ENCODE measurements at places on chromosomes 7 and 10.

DNA sequence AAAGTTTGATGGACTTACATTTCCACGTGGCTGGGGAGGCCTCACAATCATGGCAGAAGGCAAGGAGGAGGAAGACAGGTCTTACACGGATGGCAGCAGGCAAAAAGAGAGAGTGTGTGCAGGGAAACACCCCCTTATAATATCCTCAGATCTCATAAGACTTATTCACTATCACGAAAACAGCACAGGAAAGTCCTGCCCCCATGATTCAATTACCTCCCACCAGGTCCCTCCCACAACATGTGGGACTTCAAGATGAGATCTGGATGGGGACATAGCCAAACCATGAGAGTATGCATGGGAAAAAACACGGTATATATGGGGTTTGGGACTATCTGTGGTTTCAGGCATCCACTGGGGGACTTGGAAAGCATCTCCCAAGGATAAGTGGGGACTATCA, 78.0 kb downstream of the PLXNA4 start:
- no peak for DNase-seq

GRCh38 chr7:39353615-39354376, 212.4 kb upstream of the YAE1 start:
- no peak for DNase-seq

- DNase-seq: no peak
Measured at GRCh38 chr7:50822110-50822509, 39.4 kb upstream of the GRB10 start.

DNA sequence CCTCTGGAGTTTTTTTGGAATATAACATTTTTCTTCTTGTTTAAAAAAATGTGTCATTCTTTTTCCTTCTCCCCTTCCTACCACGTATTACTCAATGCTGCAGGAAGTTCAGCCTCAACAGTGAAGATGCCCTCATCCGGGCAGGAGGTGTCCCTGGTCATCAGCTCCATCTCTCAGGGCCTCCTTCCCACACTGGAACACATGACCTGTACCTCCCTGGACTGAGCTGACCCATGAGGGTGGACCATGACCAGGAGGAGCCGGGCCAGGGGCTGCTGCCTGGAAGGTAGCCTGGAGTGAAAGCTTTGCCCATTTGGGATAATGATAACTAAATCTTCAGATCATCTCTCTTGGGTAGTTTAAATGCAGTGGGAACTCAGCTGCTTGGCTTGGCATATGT, 316.5 kb upstream of the ZMIZ1 start:
- DNase-seq: no peak

DNA sequence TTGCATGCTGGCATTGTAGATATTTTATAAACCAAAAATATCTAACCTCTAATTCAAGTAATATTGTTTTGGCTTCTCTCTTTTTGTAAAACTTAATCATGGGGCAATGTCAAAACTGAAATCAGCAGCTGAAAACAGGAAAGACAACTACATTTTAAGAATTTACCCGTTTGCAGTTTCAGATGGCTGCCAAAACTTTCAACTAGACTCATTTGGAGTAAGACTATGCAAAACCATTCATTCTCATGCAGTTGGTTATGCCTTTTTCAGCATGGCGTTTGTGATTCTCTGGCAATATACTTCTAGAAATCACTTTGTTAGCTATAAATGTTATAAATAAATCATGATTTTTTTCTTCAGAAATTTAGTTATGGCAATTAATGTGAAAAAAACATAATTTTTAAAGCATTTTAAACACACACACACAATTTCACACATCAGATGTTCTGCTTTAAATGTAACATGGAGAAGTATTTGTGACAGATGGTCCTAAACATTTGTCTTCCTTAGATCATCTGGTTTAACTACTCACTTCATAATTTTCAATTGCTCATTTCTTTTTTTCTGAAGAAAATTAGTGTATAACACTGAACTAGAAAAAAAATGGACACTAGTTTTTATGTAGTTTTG, 116.4 kb downstream of the ITGB8 start:
- DNase-seq: no peak

DNA sequence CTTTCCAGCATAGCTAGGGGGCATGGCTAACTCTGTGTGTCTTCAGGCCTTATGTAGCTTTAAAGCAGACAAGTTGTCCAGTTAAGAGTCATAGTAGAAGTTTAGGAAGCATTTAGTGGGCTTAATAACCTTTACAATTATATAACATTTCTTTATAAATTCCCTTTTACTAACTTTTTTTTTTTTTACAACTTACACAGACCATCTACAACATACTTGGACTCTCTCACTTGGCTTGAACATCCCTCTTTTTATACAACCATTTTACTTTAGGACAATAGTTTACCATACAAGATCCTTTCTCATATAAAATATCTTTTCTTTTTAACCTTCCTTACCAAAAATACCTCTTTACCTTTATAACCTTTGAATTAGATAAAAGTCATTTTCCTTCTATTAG, 26.3 kb downstream of the SP4 start:
- DNase-seq: no peak
